Cortex of kidney (tissue), 1 donor: ENCODE measurements at places on chromosomes 7 and 10.

DNA sequence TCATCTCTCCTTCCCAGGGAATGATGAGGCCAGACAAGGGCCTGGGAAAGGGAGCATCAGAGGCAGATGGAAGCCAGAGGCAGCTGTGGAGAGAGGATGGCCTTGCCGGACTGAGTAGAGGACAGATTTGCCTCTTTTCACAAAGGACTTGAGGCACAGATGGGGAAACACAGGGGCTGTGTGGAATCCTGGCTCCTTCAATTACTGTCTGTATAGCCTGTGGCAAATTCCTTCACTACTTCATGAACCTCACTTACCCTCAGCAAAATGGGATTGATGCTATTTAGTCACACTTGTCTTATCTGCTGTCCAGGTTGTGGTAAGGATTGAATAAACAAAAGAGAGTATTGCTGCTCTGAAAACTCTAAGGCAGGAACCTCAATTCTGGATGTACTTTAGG lies 40.3 kb downstream of the SLC25A28 start:
- DNase-seq, result no peak

- DNase-seq, result no peak
Observed at GRCh38 chr10:33015761-33016547, 57.9 kb upstream of the ITGB1 start.

DNA sequence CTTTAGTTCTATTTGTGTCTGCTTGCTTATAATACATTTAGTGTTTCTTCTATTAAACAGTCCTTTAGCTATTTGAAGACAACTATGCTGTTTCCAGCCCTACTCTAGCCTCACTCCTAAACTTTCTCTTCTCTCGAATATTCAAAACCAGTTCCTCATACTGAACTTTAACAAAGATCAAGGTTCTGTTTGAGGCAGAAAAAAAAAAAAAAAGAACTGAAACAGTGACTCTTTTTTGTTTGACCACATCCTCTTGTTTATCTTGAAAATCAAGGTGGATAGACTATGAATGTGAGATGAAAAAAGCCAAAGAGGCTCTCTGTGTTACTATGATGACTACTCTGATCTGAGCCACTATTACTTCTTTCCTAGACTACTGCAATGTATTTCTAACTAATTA lies 154.3 kb downstream of the ZNF365 start:
- no peak for DNase-seq

DNA sequence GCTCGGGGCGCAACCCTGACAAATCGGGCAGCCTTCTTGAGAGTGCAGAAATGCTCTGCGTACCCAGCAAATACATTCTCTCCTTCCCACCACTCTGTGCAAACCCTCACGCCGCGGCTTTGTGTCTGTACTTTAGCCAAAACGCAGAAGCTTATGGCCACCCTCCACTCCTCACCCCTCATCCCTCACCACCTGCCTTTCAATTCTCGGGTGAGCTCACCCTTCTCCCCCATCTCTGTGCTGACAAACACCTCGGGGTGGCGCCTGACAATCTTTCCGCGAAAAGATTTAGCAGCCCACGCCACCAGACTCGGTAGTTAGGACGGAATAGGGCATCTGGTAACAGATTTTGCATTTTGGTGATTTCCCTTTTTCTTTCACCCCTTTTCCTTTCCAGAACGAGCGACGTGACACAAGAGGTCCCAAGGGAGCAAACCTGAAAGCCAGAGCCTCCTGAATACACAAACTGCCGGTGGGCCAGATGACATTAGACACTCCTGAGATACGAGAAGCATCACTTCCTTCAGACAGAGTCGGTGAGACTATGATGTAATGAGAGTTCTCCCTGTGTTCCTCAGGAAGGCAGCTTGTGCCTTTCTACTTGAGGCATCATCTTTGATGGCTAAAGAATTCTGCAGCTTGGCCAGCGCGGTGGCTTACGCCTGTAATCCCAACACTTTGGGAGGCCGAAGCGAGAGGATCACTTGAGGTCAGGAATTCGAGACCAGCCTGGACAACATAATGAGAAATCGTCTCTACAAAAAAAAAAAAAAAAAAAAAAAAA lies 671 bp upstream of the ATAD1 start:
- DNase-seq, result no peak

GRCh38 chr7:70694971-70695794 lies 436.8 kb upstream of the GALNT17 start:
- DNase-seq, result no peak

- DNase-seq, result no peak
Observed at GRCh38 chr10:103184615-103185014, 8.5 kb downstream of the NT5C2 start.

DNA sequence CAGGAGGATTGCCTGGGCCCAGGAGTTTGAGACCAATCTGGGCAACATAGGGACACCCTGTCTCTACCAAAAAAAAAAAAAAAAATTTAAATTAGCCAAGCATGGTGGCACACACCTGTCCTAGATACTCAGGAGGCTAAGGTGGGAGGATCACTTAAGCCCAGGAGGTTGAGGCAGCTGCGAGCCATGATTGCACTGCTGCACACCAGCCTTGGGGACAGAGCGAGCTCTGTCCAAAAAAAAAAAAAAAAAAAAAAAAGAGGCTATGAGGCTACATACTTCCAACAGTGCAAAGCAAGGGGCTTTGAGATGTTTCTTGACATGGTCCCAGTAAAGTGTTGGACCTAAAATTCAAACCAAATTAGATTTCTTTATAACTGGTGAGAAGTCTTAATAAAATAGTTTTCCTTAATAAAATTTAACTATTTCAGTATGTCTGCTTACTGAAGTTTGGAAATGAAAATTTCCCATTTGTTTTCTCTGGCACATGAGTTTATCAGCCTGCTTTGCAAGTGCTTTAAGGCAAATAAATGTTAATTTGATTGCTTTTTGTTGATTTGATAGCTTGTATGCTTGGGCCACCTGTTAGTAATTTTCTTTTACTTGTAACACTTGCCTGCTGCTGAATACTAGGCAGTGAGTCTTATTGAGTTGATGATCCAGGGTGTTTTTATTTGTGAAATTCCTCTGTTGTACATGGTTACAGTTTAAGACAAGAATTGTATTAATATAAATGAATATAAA lies 16.1 kb downstream of the CALU start:
- DNase-seq, result no peak

DNA sequence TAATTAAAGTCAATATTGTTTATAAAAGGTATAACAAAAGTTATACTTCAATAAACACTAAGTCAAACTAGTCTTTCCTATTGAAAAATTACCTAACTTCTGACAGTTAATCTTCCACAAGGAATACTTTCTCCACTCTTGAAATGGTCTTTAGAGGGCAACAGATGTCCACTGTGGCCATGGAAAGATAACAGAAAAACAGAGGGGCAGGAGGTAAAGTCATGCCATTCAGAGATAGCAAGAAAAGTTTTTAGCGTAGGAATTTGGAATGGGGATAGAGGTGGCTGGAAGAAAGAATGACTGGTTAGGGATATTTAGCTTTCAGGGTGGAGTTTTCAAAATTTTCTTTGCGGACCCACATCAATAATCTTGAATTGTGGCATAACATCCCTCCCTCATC lies 34.7 kb downstream of the HYCC1 start:
- DNase-seq, result no peak
